ENCODE measurements at places on chromosomes 4 and X.
A peak's percentile ranks its signal among the peaks of the same experiment; 100 is the strongest.

- H3K4me1 ChIP-seq: no peaks in the 10 kb centered on the region
- no peaks in the 10 kb centered on the region for H3K36me3 ChIP-seq
- no peak overlapping the region for H3K27ac ChIP-seq
- no peak overlapping the region for H3K4me3 ChIP-seq
Observed at GRCh38 chr4:30619679-30620078, 100.5 kb upstream of the PCDH7 start.

DNA sequence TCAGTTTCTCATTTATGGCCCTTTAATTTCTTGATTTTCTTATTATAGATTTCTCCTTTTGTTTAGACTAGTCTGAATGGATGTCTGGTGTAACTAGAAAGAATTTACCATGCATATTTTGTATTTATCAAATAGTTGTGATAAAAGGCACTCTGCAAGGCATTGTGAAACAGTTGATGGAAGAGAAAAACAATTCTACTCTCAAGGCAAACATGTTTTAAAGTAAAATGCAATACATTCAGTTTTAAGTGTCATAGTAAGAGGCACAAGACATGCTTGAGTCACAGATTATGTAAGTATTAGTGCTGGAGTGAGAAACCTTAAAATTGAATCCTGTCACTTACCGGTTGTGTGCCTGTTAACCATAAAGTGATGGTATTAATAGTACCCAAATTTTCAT is 283.3 kb upstream of the DKK2 start:
- H3K27ac ChIP-seq: no peak overlapping the region
- H3K4me3 ChIP-seq: no peak overlapping the region
- H3K27me3 ChIP-seq: no peaks in the 10 kb centered on the region
- no peak for DNase-seq

GRCh38 chr4:3285558-3286334 is 7.1 kb upstream of the RGS12 start:
- DNase-seq: no peak
- no peak overlapping the region for H3K27ac ChIP-seq
- no peaks in the 10 kb centered on the region for H3K27me3 ChIP-seq
- H3K36me3 ChIP-seq: no peaks in the 10 kb centered on the region
- H3K4me1 ChIP-seq: peaks cover 16% of the 10 kb centered on the region

GRCh38 chr4:35216636-35217035 is 1027.7 kb downstream of the ARAP2 start:
- H3K4me1 ChIP-seq: no peaks in the 10 kb centered on the region
- H3K27me3 ChIP-seq: no peaks in the 10 kb centered on the region
- H3K27ac ChIP-seq: no peak overlapping the region
- no peaks in the 10 kb centered on the region for H3K36me3 ChIP-seq
- DNase-seq: no peak
- no peak overlapping the region for H3K4me3 ChIP-seq

- no peak overlapping the region for H3K27ac ChIP-seq
- H3K27me3 ChIP-seq: no peaks in the 10 kb centered on the region
- H3K4me3 ChIP-seq: no peak overlapping the region
- DNase-seq: no peak
- H3K36me3 ChIP-seq: no peaks in the 10 kb centered on the region
- no peaks in the 10 kb centered on the region for H3K4me1 ChIP-seq
Observed at GRCh38 chr4:118400356-118400755, 47.6 kb upstream of the PRSS12 start.

- DNase-seq: no peak
- H3K36me3 ChIP-seq: no peaks in the 10 kb centered on the region
- no peaks in the 10 kb centered on the region for H3K4me1 ChIP-seq
- peak overlapping the region; percentile 53 for H3K4me3 ChIP-seq
Observed at GRCh38 chrX:103919270-103919637, 43.2 kb upstream of the TMSB15B start.

DNA sequence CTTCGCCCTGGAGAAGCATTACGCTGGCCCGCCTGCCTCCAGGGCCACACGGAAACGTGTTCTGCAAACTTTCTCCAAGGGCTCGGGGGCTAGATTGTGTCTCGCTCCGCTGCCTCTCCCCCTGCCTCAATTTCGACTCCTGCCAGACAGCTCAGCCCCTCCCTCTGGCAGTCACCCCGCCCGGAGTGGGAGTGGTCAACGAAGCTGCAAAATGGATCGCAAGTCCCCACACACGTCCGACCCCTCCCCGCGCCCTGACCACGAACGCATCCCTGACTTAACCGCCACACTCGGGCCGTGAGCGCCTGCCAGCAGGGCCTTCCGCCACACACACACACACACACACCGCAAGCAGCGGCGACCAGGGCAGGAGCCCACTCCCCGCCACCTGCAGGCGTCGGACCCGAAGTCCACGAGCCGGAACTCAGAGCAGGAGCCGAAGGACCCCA is 47.0 kb upstream of the NKAP start:
- no peaks in the 10 kb centered on the region for H3K36me3 ChIP-seq
- H3K27ac ChIP-seq: no peak overlapping the region
- peaks cover 8% of the 10 kb centered on the region for H3K27me3 ChIP-seq
- peaks cover 17% of the 10 kb centered on the region for H3K4me1 ChIP-seq
- no peak for DNase-seq

- H3K36me3 ChIP-seq: no peaks in the 10 kb centered on the region
- no peaks in the 10 kb centered on the region for H3K27me3 ChIP-seq
- no peak overlapping the region for H3K27ac ChIP-seq
- DNase-seq: no peak
Observed at GRCh38 chr4:31788676-31789075, 1068.5 kb downstream of the PCDH7 start.

DNA sequence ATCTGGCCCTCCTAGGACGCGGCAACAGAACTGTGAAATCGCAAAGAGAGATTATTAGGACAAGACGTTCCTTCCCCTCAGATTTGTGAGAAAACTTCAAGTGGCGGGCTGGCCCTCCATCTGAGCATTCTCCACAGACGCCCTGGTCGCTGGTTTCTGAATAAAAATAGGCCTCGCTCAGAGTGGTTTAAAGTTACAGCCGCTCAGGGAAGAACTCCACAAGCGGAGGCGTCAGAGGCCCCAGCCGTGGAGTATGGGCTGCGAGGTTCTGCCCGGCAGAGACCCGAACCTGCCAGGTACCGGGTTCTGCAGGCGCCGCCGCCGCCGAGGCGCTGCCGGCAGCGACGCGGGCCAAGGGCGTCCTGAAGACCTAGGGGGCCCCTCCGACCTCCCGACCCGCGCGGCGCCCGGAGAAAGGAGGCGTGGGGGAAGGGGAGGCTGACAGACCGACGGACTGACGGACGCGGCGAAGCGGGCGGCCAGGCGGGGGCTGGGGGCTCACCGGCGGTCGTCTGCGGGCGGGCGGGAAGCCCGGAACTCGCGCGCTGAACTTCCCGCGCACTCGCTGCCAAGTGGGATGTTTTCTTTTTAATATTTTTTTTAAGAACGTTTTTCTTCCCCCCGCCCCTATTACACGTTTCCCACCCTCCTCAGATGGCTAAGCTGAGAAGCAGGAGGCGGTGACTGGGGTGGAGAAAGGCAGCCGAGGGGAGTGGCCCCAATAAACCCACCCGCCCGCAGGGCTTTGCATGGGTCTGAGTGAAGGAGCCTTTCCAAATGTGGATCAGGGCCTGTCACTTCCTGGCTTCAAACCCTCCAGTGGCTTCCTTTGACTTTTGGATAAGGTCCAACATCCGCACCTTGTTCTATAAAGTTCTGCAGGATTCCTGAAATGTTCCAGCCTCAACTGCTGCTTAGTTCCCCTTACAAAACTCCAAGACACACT is at the start of gene PABPC4L:
Gene PABPC4L (minus strand): TSS at position 574 of the 946 bp plus-strand sequence. CDS start 770 bp downstream, outside the sequence.
- peaks cover 8% of the 10 kb centered on the region for H3K4me1 ChIP-seq
- H3K4me3 ChIP-seq: peak within 1 kb of the TSS; percentile 54
- H3K27ac ChIP-seq: peak within 1 kb of the TSS; percentile 79
- peak; percentile 67 for DNase-seq
- H3K36me3 ChIP-seq: no peaks in the 10 kb centered on the region

GRCh38 chrX:33188286-33188685 is 23.1 kb downstream of the DMD start:
- H3K27ac ChIP-seq: no peak overlapping the region
- no peak overlapping the region for H3K4me3 ChIP-seq
- no peak for DNase-seq
- H3K27me3 ChIP-seq: no peaks in the 10 kb centered on the region
- no peaks in the 10 kb centered on the region for H3K36me3 ChIP-seq

GRCh38 chr4:87961993-87962392 is 13.5 kb upstream of the SPP1 start:
- H3K4me3 ChIP-seq: no peak overlapping the region
- H3K27ac ChIP-seq: no peak overlapping the region
- H3K27me3 ChIP-seq: no peaks in the 10 kb centered on the region
- DNase-seq: no peak
- no peaks in the 10 kb centered on the region for H3K36me3 ChIP-seq
- no peaks in the 10 kb centered on the region for H3K4me1 ChIP-seq

GRCh38 chr4:11700751-11701226 is 272.1 kb upstream of the HS3ST1 start:
- H3K4me1 ChIP-seq: no peaks in the 10 kb centered on the region
- H3K4me3 ChIP-seq: no peak overlapping the region
- H3K27me3 ChIP-seq: no peaks in the 10 kb centered on the region
- H3K36me3 ChIP-seq: no peaks in the 10 kb centered on the region
- no peak overlapping the region for H3K27ac ChIP-seq

DNA sequence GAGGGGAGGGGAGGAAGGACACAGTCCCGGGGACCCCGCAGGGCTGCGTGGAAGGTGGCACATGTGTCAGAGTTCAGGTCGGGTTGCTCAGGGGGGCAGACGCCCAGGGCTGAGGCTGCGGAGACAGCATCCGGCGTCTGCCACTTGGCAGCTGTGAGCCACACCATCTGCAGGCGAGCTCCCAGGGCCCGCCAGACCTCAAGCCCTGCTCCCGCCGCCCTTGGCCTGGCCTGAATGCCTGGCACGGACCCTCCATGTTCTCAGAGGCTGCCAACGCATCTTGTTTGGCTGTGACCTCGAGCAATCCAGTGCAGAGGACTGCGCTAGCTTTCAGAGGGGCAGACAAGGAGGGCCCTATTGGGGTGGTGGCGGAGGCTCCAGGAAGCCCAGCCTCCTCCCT is 5.1 kb downstream of the BGN start:
- H3K36me3 ChIP-seq: no peaks in the 10 kb centered on the region
- no peaks in the 10 kb centered on the region for H3K4me1 ChIP-seq
- no peak for DNase-seq
- H3K27ac ChIP-seq: no peak overlapping the region

- H3K4me3 ChIP-seq: no peak overlapping the region
- no peaks in the 10 kb centered on the region for H3K36me3 ChIP-seq
- H3K27me3 ChIP-seq: no peaks in the 10 kb centered on the region
- no peaks in the 10 kb centered on the region for H3K4me1 ChIP-seq
- DNase-seq: no peak
Observed at GRCh38 chrX:146154191-146154590, 336.6 kb downstream of the SLITRK2 start.

- H3K4me1 ChIP-seq: no peaks in the 10 kb centered on the region
- peak overlapping the region; percentile 65 for H3K27ac ChIP-seq
- H3K27me3 ChIP-seq: no peaks in the 10 kb centered on the region
- no peak for DNase-seq
- H3K36me3 ChIP-seq: no peaks in the 10 kb centered on the region
Observed at GRCh38 chrX:69238887-69239231, 73.6 kb upstream of the PJA1 start.

DNA sequence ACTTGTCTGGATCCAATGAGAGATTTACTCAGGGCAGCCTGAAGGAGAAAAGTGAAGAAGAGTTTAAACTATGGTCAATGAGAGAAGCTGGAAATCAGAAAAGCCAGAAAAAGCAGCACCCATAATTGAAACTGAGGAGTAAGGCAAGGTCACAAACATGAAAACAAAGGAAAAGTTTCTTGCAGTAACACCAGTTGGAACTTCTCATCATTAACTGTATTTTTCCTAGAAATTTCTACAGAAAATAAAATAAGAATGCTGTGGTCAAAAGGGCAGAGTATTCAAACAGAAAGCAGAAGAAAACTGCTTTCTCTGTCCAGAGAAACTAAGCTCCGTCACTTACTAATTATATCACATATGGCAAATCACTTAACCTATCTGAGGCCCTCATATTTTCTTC is 102.2 kb downstream of the OR13H1 start:
- no peaks in the 10 kb centered on the region for H3K4me1 ChIP-seq
- H3K27me3 ChIP-seq: no peaks in the 10 kb centered on the region
- no peaks in the 10 kb centered on the region for H3K36me3 ChIP-seq
- H3K4me3 ChIP-seq: no peak overlapping the region
- H3K27ac ChIP-seq: no peak overlapping the region

DNA sequence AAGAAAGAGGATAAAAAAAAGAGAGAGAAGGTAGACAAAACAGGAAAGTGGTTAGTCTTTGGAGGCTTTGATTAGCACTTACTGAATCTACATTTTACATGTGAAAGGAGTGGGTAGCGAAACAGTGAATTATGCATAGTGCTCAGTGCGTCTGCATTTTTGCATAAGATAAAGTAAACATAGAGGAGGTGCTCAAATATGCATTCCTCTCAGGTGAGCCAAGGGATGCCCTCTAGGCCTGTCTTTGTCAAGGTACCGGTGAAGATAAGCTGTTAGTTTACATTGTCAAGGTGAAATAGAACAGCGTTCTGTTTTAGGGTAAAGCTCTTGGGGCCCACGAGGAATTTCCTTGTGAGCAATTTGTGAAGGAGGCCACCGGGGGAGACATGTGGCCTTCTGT is 260.6 kb downstream of the TRIML1 start:
- no peak overlapping the region for H3K4me3 ChIP-seq
- H3K36me3 ChIP-seq: no peaks in the 10 kb centered on the region
- DNase-seq: no peak
- no peaks in the 10 kb centered on the region for H3K4me1 ChIP-seq

- no peaks in the 10 kb centered on the region for H3K27me3 ChIP-seq
- H3K27ac ChIP-seq: peak overlapping the region; percentile 9
- DNase-seq: no peak
- H3K36me3 ChIP-seq: no peaks in the 10 kb centered on the region
Observed at GRCh38 chr4:113433116-113433515, 328.4 kb downstream of the CAMK2D start.
